Activated CD8-positive, alpha-beta T cell treated with anti-CD3 and anti-CD28 coated beads, Interleukin-2, amount 10 ng/mL, durations not matched to agents 7 days and 5 days (primary cell): ENCODE measurements at places on chromosomes 3 and 15. TPM values are rescaled to one million over a fixed set of nuclear protein-coding genes. Genes with fewer than 3 reads are reported as not detected.

DNA sequence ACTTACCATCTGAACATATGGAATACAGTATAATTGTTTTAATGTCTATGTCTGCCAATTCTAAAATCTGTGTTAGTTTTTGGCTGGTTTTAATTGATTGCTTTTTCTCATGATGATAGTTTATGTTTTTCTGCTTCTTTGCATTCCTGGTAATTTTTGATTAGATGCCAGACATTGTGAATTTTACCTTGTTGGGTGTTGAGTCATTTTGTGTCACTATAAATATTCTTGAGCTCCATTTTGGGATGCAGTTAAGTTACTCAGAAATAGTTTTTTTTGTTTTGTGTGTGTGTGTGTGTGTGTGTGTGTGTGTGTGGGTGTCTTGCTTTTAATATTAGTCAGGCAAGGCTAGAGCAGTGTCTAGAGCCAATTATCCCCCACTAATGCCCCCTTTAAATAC is 818.8 kb upstream of the NR2F2 start:
- H3K4me1 ChIP-seq, result no peaks in the 10 kb centered on the region
- H3K36me3 ChIP-seq, result no peaks in the 10 kb centered on the region
- no peak overlapping the region for H3K27ac ChIP-seq
- H3K4me3 ChIP-seq, result no peak overlapping the region
- H3K27me3 ChIP-seq, result peaks cover 17% of the 10 kb centered on the region
- no peak for DNase-seq

- H3K27me3 ChIP-seq, result no peaks in the 10 kb centered on the region
- H3K4me3 ChIP-seq, result no peak overlapping the region
- H3K27ac ChIP-seq, result peak overlapping the region; percentile 86
- peaks cover 34% of the 10 kb centered on the region for H3K36me3 ChIP-seq
- peaks cover 48% of the 10 kb centered on the region for H3K4me1 ChIP-seq
Measured at GRCh38 chr3:66304293-66304692, 83.5 kb downstream of the SLC25A26 start.

DNA sequence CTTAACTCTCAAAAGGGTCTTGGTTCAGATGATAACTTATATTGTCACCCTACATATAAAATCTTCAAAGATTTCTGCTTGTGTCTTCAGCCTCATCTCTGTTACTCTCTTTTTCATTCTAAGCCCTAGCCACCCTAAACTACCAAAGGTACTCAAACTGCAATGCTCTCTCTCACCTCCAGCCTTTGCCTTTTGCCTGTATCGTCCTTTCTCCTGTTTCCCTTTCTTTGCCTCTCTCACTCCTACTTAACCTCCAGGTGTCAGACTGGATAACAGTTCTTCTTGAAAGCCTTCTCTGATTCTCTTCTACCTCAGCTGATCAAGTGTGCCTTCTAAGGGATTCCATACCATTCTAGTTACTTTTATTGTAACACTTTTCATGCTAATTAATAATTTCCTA is 149.8 kb downstream of the SERPINI1 start:
- no peak for DNase-seq
- peaks cover 4% of the 10 kb centered on the region for H3K4me1 ChIP-seq
- H3K27me3 ChIP-seq, result peaks cover 12% of the 10 kb centered on the region

The HOMER2 gene
- 12.0 TPM for total RNA-seq

The EFHB gene
- not detected for total RNA-seq
